Mucosa of gallbladder (tissue), 1 donor: ENCODE measurements at places on chromosomes 4 and X.

DNA sequence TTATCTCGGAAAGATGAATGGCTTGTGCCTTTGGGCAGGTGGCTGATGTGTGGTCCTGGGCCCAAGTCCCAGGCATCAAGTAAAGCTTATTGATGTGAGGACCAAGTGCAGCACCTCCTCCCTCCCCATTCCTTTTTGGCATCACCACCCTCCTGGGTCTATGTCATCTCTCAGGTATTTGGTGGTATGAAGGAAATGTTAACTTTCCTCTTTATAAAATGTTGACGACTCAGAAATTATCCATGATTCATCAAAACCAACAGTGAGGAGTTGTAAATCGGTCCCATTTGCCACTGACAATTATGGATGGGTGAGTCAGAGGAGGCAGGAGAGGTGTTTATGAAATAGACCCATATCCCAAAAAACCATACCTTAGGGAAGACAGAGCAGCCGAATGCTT, 229.4 kb upstream of the GATB start:
- DNase-seq, result no peak

- DNase-seq, result no peak
Measured at GRCh38 chr4:185437809-185438208, 12.0 kb upstream of the UFSP2 start.

- DNase-seq, result no peak
Measured at GRCh38 chr4:84507941-84508340, 8.8 kb upstream of the NKX6-1 start.

GRCh38 chr4:87835743-87836142, 3.0 kb downstream of the MEPE start:
- no peak for DNase-seq

DNA sequence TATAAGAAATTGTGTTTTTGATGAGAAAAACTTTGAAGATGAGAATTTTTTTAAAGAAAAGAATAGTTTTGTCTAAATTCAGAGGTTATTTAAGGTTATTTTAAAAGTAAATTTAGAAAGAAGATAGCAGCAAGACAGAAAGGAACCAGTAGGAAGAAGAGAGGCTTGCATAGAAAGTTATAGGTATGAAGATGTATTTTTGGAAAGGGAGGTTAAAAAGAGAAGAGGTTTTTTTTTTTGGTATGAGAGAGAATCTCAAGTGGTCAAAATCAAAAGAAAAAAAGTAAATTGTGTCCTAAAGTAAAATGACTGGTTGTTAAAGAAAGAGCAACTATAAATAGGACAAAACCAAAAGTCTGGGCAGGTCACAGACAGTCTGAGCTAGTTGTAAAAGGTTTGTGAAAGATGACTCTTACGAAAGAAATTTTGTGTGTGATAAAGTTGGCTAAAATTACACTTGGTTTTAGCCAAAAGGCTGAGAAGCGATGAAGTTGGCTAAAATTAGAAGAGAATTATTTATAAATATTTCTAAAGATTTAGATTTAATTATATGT, 16.4 kb upstream of the EIF4E start:
- no peak for DNase-seq

DNA sequence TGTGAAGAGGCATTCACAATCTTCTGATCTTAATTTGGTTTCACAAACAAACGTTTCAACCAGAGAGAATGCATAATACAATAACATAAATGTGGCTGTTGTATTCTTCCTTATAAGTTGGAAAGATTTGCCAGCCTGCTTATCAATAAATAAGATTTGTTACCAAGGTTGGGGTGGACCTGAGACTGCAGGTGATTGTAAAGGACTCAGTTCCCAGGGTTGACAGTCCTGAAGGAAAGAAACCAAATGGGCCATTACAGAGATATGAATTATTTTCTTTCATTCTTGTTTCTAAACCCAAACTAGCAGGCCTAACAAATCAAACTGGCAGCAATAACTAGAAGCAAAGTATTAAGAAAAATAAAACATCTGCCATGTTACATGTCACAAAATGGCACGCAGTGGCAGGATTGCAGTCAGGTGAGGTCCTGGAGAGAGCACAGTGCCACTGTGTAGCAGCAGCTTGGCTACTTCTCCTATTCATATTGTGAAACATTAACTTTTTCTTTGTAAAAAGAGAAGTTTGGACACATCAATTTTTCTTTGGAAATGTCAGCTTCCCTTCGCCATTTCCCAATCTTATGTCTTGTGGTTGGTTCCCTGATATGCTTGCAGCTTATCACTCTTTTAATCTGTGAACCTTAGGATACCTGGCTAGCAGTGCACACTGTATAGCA, 133.8 kb upstream of the EMCN start:
- DNase-seq, result no peak
